Neural progenitor cell (in vitro differentiated cells): ENCODE measurements at places on chromosomes 3 and 15.

GRCh38 chr15:59828263-59828662 is 139.1 kb upstream of the BNIP2 start:
- DNase-seq = no peak

GRCh38 chr3:13072239-13072599 is 1.0 kb downstream of the IQSEC1 start:
- DNase-seq = no peak

GRCh38 chr3:127786353-127787070 is 35.8 kb downstream of the MGLL start:
- DNase-seq = peak; percentile 27

DNA sequence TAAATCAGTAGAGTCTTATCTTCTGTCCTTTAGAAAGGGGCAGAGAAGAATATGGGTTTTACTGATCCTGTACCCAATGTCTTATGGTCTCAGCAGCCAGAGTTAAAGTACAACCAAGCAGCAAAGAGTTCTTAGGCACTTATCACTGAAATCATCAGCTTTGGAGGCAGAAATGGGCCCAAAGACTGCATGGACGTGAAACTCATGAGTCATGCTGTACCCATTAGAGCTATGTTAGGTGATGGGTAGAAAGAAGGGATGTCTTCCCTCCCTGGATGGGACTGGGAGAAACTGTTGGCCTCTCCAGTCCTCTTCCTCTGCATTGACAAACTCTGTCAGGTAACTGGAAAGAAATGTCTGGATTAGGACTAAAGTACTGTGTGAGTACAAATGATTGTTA is 63.4 kb downstream of the EOMES start:
- DNase-seq = no peak

GRCh38 chr3:52144034-52144795 is 10.0 kb downstream of the POC1A start:
- DNase-seq = peak; percentile 86

- no peak for DNase-seq
Measured at GRCh38 chr3:171357721-171358120, 102.5 kb downstream of the TNIK start.

GRCh38 chr15:92917598-92918407 is 17.7 kb downstream of the CHD2 start:
- DNase-seq = peak; percentile 95

DNA sequence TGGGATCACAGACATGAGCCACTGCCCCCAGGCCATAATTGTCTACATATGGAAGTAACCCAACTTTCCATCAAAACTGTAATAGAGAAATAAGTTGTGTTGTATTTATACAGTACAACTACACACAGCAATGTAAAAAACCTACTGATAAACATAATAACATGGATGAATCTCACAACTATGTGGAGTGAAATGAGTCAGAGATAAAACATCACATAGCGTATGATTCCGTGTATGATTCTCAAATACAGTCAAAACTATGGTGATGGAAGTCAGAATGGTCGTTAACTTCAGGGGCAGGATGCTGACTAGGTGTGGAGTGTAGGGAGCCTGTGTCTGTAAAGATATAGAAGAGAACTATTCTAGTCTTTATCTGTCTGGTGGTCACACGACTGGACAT is 332.7 kb upstream of the SLCO3A1 start:
- no peak for DNase-seq
